ENCODE measurements at places on chromosomes 4 and X.

DNA sequence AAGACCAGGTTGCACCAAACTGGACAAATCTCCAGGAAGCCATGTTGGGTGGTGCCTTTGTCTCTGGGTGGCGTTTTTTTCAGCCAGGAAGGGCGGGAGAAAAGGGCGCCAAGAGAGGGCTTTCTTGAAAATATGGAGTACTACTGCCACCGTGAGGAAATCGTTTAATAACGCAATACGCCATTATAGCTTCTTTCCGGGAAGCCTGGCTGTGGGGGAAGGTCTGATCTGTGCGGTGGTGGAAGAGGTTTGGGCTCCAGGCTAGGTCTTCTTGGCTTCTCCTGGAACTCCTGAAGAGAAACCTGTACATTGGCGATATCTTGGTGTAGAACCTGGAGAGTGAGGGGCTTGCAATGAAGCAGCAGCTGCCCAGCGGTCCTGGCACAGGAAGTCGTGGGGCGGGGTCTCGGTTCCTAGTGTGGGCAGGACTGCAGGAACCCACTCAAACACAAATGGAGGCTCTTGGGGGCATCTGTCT, 202.7 kb downstream of the OR13H1 start:
- DNase-seq, result peak; percentile 91

DNA sequence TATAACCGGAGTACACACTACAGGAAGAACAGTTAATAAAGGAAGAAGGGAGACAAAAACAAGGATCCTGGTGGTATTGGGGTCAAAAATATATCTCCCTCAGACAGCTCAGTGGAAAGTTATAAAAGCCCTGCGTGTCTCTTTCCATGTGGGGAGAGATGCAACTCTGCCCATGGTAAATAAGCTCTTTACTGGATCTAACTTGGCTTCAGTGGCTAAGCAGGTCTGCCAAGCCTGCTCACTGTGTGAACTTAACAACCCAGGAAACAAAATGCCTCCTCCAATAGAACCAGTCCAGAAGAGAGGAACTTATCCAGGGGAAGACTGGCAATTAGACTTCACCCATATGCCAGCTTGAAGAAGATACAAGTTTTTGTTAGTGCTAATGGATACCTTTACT, 17.0 kb upstream of the ZNF280C start:
- no peak for DNase-seq

- no peak for DNase-seq
Observed at GRCh38 chrX:88425739-88426138, 321.3 kb upstream of the CPXCR1 start.

- DNase-seq, result peak; percentile 18
Observed at GRCh38 chrX:115449742-115450141, 111.2 kb upstream of the PLS3 start.

GRCh38 chr4:7252510-7253340, 60.4 kb downstream of the SORCS2 start:
- DNase-seq, result no peak

DNA sequence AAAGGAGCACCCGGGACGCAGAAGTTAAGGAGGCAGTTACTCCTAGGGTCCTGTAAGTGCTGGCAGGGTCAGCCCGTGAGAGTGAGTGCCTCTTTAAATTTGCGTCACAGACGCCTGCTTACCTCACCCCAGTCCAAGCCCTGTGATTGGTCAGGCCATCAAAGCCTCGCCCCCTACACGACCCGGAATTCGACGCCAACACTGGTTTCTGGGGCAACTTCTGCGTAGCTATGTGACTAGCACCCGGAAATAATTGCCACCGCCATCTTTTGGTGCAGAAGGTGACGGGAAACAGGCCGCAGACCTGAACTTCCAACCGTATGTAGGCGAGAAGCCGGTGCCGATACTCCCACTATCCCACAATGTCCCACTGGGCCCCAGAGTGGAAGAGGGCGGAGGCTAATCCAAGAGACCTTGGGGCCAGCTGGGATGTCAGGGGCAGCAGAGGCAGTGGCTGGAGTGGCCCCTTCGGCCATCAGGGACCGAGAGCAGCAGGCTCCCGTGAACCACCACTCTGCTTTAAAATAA, at the start of gene DDX53:
TSS of gene DDX53 (plus strand) at position 265 of the 528 bp plus-strand sequence. CDS start at position 363, 98 bp downstream.
- DNase-seq, result no peak

All from colonic mucosa (tissue), 4 donors.